Upper lobe of right lung (tissue), 1 donor: ENCODE measurements at places on chromosomes 16 and 17.

DNA sequence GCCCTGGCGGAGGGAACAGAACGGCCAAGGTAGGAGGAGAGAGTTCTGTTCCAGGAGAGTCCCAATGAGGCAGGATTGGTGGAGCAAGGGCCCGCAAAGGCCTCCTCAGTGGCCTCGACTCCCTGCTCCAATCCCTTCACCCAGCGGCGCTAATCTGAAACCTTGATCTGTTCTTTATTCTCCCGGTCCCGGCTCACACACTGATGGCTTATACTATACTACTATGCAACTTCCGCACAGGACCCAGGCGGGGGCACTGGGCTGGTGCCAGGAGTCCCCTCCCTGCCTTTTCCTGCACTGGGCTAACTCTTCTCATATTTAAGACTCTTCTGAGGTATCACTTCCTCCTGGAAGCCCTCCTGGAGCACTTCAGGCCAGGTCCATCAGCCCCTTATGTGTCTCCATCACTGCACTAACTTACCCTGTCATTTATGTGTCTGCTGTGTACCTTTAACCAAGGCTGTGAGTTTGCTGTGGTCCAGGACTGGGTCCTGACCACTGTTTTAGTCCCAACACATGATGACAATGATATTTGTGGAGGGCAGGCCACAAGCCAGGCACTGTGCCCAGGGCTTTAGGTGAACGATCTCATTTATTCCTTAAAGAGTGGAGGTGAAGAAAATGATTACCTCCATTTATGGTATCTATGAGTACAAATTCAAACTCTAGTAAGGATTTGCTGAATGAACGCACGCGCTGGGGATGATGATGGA, 6.8 kb downstream of the CCDC102A start:
- DNase-seq, result peak; percentile 57

GRCh38 chr16:4911970-4912386, 25.0 kb downstream of the PPL start:
- no peak for DNase-seq

DNA sequence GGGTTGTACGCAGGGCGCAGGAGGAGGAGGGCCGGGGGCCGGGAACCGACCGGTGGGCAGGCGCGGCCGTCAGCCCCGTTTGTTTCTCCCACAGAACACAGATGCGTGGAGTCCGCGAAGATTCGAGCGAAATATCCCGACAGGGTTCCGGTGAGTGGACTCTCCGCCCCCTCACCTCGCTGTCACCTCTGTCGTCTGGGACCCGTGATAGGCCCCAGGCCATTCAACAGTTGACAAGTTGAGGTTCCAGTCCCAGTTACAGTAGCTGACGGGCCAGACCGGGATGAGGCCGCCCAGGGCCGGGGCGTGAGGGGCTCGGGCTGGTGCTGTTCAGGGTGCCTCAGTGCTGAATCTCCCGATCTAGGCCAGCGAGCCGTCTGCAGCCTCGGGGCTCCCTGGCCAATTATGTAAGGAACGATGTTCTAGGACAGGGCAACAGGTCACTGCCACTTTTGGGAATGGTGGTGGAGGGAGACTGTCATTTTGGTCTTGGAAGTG, 628 bp downstream of the GABARAPL2 start:
- no peak for DNase-seq

DNA sequence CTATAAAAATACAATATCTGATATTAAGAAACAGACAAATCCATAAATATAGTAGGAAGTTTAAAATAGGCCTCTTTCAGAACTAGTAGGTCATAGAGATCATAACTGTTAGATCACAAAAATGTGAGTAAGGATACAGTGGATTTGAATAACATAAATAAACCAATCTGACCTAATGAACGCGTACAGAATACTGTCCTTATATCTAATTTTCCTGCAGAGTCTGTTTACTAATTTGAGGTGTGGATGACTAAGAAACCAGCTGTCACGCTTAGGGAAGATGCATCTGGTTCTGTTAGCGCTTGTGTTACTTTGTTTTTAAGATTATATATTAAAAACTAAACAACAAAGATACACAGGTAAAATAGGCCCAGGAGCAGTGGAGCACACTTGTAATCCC, 14.8 kb downstream of the CPD start:
- DNase-seq, result no peak

GRCh38 chr17:45013021-45013997, 38.1 kb downstream of the DCAKD start:
- no peak for DNase-seq

- no peak for DNase-seq
Measured at GRCh38 chr17:64424324-64424849, 24.5 kb upstream of the MILR1 start.

DNA sequence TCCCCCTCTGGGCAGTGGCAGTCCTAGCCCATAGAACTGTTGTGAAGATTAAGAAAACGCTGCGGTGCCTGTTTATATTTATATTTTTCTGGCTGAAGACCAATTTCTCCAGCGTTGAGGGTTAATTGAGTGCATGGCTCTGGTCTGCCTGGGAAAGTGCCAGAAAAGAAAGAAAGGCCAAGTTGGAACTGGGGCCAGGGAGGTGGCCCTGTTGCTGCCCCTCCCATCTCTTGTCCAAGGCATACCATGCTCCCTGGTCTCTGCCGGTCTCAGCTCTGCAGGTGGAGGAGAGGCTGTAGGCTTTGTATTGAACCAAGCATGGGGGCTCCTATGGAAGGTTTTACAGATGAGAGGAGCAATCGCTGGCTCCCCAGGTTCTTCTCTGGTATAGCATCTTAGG, 124.7 kb downstream of the MGAT5B start:
- DNase-seq, result no peak
